Stimulated activated CD8-positive, alpha-beta memory T cell treated with anti-CD3 and anti-CD28 coated beads, Interleukin-7, amount 100 ng/mL, for 1 hour (primary cell): ENCODE measurements at places on chromosomes 1 and 21.
A peak's percentile ranks its signal among the peaks of the same experiment; 100 is the strongest.

DNA sequence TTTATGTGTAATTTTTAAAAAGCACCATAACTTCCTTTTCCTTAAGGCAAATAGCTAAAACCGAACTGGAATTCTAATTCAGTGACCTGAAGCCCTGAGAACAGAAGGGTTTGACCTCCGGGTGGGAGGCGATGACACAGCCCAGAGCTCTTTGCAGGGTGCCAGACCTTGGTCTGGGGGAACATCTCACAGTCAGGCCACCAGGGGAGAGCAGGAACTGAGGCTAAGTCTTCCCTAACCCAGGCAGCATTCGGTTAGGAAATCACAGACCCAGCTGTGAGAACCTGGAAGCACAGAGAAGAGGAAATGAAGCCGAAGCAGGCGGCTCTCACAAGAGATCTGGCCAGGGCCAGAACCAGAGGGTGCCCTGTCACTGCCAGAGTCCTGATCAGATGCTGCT is 444.8 kb downstream of the TTLL7 start:
- no peak for DNase-seq

GRCh38 chr1:176206006-176206960 is 803 bp downstream of the COP1 start:
- peak; percentile 11 for DNase-seq

DNA sequence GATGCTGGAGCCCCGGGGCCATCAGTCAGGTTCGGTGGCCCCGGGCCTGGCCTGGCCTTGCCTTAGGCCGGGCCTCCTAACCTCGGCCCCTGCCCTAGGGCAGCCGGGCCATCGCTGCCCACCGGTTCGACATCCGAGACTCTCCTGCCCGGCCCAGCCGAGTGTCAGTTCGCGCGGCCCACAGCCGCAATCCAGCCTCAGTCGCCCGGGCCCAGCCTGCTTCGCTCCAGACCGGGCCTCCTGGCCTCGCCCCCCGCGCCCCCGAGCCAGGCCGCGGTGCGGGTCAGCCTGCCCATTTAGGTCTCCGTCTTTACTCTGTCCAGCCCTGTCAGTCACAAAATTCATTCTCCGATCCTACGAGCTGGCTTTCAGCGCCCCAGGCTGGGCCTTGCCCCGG is 777 bp downstream of the LRRC41 start:
- DNase-seq, result no peak

DNA sequence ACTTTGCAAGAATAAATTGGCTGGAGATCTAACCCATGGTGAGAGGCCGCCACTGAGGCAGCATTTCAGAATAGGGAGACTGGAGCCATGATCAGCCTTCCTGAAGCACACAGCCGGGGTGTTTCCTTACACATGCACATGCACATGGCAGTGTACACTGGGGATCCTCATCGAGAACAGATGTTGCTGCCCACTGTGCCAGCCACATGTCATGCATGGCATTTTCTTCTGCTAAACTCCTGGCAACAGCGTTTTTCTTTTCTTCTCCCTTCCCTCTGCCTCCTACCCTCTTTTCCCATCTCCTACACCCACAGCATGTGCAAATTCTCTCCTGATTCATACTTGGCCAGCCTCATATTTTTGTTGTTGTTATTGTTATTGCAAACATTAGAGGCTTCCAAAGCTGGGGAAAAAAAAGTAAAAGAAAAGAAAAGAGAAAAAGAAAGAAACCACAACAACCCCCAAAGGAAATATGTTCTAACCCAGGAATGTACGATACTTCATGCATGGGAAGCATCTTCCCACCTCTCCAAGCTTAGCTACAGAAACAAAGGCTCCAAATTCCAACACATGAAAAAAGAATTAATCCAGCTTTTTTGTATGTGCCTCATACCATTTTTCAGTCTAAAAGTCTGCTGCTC is 344.0 kb downstream of the ASTN1 start:
- DNase-seq, result no peak

DNA sequence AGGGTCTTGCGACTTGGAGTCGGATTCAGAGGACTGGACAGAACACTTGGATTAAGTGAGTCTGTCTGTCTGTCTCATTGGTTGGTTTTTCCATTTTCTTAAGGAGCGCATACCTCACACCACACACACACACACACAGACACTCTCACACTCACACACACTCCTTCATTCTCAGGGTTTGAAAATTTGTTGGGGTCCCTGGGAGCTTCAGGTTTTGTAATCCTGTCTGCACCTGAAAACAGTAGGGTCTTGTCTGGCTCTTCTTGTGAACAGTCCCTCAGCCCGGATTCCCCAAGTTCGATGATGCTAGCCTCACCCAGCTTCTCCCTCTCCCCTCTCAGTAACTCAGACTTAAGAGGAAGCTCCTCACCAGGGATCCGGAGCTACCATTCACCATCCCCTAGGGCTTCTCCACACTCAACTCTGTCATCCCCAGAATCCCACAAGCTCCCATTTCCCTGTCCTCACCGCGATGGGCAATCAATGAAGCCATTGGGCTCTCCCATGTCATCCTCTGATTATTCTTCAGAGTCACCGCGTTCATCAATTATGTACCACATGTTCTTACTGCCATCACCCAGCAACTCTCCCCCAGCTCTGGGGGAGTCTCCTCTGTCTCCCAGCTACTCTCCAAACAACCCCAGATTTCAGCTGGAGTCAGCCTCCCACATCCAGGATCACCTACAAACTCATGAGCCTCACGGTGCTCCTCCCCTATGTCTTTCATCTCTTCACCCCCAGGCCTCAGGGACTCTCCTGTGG is 1530.9 kb upstream of the TPTE start:
- no peak for DNase-seq
